NCI-H2107 (cell line): ENCODE measurements at places on chromosomes 3 and 15.

- peak; percentile 46 for DNase-seq
Observed at GRCh38 chr3:9947025-9947995, 4.9 kb downstream of the PRRT3 start.

DNA sequence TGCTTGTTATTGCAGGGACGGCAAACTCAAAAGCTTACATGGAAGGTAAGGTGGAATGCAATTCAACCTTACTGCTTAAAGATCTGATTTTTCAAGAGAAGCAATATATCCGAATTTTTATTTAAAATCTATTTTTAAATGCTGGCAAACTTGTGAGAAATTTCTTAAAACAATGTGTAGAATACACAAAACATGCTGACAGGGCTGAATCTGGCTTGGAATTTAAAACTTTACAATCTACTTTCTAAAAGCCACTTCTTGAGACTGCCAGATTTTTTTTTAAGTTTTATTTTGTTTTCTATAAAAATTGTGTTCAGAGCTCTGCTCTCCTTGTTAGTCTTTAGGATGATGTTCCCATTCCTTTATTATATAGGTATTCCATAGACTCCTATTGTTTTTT is 146.7 kb downstream of the ADAM10 start:
- no peak for DNase-seq

DNA sequence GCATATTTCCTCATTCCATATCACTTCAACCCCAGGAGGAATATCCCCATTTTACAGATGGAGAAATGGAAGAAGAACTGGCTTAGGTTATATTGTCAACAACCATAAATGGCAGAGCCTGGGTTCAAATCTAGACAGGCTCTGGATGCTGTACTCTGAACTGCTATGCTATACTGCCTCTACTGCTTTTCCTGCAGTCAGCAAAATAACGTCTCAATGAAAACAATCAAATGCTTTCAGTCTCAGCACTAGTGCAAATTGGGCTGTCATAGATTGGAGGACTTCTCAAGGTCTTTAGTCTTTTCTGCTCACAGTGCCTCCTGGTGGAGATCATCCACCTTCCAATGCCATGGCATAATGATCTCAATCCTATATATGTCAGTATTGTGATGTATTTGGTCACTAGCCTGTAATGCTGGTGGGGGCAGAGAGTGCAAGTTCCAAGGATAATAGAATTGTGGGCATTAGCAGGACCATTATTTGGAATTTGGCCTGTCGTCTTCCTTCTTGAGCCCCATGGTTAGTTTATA is 285.0 kb downstream of the CLSTN2 start:
- no peak for DNase-seq

GRCh38 chr15:98728811-98729160 is 80.4 kb downstream of the IGF1R start:
- no peak for DNase-seq

DNA sequence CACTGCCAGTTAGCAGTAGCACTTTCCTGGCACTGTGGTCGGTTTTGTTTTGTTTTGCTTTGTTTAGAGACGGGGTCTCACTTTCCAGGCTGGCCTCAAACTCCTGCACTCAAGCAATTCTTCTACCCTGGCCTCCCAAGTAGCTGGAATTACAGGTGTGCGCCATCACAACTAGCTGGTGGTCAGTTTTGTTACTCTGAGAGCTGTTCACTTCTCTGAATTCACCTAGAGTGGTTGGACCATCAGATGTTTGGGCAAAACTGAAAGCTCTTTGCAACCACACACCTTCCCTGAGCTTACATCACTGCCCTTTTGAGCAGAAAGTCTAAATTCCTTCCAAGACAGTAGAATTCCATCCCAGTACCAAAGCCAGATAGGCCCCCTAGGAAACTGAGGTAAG is 22.6 kb downstream of the CLDN18 start:
- no peak for DNase-seq

- DNase-seq = no peak
Observed at GRCh38 chr15:61527836-61528580, 298.9 kb upstream of the RORA start.
